Panc1 (cell line): ENCODE measurements at places on chromosomes 5 and 9. TPM values are rescaled to one million over a fixed set of nuclear protein-coding genes. Genes with fewer than 3 reads are reported as not detected.

Gene MEIKIN
- total RNA-seq, result not detected

Gene AK1
- total RNA-seq, result 62.1 TPM

Gene CTSL
- total RNA-seq, result 45.2 TPM

Gene GAPT
- total RNA-seq, result not detected

Gene ZNF79
- total RNA-seq, result 5.4 TPM

Gene TUSC1
- 4.4 TPM for total RNA-seq

Gene NR2F1
- total RNA-seq, result 49.5 TPM

Gene ACTBL2
- not detected for total RNA-seq
